ENCODE measurements at places on chromosomes 6 and 20.

GRCh38 chr20:58077282-58077681, 151.2 kb downstream of the ANKRD60 start:
- DNase-seq: no peak

- DNase-seq: no peak
These were observed 22.1 kb downstream of the SCP2D1 start for GRCh38 chr20:18835466-18836256.

DNA sequence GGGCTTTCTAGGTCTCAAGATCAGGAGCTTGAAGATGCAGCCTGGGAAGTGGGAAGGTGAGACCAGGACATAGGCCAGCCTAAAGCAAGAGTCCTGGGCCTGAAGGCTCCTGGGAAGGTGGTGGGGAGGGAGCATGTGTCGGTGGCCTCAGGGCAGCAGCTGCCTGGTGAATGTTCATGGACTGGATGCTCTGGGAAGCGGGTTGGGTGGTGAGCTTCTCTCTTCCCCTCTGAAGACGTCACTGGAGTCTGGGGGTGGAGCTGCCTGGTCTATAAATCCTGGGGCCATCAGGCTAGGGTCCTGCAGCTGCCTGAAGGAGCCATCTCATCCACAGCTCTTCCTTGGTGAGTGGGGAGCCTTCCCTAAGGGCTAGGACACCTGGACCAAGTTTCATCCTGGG, at the start of gene GNRH2:
Gene GNRH2, plus strand, starts transcription at position 301 of the 400 bp plus-strand sequence. CDS start 793 bp downstream, outside the sequence.
- DNase-seq: no peak

DNA sequence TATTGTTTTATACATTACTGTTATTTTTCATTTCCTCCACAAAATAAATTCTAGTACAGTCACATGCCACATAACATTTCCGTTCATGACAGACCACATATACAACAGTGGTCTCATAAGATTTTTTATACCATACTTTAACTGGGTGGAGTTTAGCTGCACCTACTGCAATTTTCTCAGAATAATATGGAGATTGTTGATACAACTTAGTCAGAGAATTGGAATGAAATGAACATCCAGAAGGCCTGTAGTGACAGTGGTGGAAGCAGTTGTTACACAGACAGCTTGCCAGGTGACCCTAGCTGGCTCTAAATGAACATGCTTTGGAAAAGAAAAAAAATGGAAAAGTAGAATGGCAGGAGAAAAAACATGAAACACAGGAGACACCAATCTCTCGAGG, 183.2 kb upstream of the TCF21 start:
- no peak for DNase-seq

GRCh38 chr6:16198061-16198705, 40.2 kb upstream of the GMPR start:
- DNase-seq: no peak

DNA sequence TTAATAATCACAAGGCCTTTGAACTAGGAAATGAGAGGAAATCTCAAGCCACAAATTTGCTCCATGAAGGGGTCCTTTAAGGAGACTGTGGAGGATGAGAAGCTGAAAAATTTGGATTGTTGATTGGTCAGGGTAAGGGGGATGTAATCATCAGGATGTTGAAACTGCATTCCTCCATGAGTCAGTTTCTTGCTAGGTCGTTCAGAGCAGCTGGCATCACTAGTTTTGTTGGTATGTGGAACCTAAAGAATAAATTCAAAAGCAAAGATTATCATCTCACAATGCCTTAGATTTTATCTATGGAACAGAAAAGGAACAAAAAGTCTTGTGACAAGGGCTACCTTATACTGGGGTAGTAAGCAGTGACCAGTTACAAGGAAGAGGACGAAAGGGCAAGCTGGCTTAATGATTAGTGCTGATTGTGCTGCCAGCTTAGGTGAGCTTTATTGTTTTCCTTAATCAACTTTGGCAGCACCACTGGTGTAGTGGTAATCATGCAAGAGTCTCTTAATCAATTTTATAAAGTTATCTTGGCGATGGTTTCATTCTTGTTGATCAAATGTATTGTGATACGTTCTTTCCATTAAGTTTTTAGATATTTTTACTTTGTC, 36.6 kb downstream of the CRISP2 start:
- DNase-seq: no peak

DNA sequence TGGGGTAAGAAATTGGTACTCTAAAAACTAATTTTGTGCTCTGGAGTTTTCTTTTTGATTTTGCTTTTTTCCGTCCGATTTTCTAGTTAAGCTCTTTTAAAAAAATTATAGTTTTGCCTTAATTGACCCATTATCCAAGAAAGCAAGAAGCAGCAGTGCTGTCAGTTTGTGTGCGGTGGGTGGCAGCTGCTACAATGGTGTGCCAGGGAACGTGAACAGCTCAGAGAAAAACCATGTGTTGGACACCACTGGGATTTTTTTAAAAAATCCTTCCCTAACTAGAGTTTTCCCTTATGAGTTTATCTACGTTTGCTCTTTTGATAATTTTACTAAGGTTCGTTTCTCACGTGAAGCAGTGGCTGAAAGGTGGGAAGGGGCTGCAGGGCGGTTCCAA, 8.0 kb downstream of the MAP3K5 start:
- DNase-seq: no peak

- DNase-seq: no peak
These were observed 214.7 kb upstream of the PROKR2 start for GRCh38 chr20:5531318-5532081.

DNA sequence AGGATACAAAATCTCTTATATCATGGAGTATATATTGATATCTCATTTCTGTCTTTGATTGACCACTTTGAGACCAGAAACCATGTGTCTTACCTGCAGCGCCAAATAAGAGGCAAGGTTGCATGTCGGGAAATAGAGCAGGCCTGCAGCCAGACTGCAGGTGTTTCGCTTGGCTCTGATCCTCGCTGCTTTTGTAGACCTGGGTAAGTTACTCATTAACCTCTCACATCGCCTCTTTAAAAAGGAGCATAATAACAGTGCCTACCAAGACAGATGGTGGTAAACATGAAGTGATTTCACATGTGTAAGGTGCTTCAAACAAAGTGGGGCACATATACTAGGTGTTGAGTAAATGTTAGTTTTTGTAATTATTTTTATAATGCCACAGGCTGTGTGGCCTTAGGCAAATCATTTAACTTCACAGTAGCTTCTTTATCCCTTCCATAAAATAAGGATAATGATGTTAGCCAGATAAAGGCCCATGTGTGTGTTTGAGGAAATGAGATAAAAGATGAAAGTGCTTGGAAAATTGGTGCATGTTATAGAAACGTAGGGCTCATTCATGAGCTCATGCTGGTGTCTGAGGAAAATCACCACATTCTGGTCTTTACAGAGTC, 248.8 kb upstream of the MAP3K7 start:
- no peak for DNase-seq

DNA sequence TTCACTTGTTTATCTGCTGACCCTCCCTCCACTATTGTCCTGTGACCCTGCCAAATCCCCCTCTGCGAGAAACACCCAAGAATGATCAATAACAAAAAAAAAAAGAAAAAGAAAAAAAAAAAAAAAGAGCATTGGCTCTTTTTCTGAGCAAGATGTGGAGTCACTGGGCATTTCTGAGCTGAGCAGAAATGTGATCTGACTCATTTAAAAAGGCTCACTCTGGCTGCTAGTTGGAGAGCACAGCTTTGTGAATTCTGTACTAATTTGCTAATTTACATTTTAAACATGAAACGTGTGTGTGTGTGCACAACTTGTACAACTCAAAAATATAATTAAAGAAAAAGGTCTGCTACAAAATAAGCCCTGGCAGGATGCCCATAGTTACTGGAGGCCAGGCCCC, 20.2 kb downstream of the SCML4 start:
- DNase-seq: no peak

GRCh38 chr6:111802015-111802414, 71.2 kb downstream of the FYN start:
- DNase-seq: no peak

DNA sequence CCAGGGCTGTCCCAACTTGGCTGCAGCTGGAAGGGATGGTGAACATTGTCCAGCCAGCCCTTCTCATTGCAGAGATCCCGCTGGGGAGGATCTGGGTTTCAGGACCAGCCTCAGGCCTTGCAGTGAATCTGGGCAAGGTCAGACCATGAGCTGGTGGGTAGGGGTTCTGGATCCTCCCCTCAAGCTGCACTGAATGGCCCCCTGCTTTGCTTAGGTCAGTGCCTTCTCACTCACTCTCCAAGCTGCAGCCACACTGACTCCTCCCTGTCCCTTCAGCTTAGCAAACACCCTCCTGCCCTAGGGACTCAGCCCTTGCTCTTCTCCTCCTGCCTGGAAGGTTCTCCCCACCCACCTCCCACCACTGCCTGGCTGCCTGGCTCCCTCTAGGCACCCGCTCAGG, 95.3 kb upstream of the KCNG1 start:
- no peak for DNase-seq

DNA sequence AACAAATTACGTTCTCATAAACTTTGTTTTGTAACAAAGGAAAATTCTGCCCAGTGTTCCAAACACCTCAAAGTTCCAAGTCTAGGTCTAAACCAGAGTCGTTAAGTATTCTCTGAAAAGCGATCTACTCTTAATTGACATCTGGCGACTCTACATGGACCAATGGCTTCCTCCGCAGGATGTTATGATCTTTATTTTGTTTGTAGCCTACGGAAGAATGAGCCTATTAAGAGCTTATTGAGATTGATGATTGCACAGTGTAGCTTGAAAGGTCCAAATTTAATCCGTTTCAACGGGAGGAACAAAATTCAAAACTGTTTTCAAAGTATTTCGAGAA, 61.1 kb downstream of the FAM217A start:
- DNase-seq: peak; percentile 51

DNA sequence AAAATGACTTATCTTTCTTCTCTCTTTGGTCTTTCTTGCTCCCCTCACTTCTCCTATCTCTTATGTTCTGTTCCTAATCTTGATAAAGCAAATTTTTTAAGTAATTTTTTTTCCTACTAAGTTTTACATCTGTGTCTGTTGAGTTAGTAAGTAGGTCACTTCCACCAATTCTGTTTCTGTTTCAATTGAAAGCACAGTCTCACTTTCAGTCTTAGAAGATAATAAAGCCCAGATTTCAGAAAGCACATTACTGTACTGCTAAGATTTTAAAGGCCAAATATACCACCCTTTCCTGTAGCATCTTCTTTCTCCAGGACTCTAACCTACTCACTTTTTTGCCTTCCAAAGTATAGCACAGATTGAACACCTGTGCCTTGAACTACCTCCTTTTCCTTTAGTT, 866.1 kb upstream of the ADGRB3 start:
- no peak for DNase-seq

- DNase-seq: no peak
These were observed 73.3 kb downstream of the MAN1A1 start for GRCh38 chr6:119276211-119276610.

- no peak for DNase-seq
These were observed 28.8 kb upstream of the IL17A start for GRCh38 chr6:52157301-52157941.

DNA sequence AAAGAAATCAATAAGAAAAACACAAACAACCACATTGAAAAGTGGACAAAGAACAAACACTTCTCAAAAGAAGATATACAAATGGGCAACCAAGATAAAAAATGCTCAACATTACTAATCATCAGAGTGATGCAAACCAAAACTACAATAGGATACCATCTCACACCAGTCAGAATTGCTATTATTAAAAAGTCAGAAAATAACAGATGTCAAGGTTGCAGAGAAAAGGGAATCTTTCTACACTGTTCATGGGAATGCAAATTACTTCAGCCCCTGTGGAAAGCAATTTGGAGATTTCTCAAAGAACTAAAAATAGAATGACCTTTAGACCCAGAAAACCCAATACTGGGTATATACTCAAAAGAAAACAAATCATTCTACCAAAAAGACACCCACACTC, 29.8 kb downstream of the KIF6 start:
- DNase-seq: no peak

DNA sequence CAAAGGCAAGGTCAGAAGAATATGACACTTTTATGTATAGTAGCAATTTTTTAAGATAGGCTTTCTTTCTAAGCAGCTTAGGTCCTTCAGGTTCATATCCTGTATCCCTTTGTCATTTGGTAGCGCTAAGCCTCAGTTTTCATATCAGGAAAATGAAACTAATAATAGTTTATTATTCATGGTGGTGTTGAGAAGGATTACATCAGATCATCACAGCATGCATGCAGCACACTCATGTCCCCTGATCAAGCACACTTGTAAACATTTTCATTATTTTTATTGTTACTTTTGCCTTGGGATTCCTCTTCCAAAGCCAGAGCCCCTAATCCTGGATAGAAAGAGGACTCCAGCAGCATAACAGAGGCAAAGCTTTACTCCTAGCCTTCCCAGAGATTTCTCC, 70.2 kb upstream of the ADGRF1 start:
- no peak for DNase-seq

GRCh38 chr6:167833396-167833763, 6.7 kb downstream of the AFDN start:
- DNase-seq: no peak

DNA sequence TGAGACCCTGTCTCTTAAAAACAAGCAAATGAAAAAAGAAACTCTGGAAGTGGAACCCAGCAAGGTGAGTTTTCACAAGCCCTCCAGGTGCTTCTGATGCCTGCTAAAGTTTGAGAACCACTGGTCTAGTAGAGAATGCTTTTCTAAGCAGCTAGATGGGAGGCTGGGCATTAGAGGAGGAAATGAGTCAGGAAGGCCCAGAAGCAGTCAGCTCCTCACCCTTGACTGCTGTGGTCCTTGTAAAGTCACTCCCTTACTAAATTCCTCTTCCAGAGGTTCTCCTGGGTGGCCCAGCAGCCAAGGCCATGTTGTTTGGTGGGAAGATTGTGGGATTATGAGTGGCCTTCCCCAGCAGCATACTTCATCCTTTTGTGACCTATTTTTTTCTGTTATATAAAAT, 52.0 kb upstream of the FYN start:
- DNase-seq: no peak

DNA sequence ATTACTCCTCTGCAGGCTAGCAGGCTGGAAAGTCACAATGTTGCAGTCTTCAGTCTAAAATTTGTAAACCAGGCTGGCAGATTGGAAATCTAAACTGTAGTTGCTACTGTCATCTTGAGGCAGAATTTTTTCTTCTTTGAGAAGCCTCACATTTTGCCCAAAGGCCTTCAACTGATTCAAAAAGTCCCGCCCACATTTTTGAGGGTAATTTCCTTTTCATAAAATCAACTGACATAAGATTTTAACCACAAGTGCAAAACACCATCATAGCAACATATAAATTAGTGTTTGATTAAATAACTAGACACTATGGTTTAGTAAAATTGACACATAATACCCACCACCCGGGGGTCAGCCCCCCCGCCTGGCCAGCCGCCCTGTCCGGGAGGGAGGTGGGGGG, 28.4 kb downstream of the HLA-C start:
- DNase-seq: no peak

DNA sequence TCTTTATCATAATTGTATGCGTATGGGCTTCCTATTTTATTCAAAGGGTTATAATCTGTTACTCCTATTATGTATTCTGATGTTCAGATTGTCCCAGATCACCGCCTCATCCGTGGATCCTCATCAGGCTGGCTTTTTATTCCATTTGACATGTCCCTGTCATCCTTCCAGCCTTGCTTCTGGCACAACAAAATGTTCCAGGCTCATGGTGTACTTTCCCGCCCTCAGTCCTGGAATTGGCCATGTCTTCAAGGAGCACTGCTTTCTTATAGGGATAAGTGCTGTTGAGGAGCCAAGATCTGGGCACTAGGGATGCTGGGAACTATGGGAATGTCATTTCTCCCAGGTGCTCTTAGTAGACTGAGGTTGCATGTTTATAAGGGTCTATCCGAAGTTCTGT, 207.8 kb downstream of the JARID2 start:
- no peak for DNase-seq

GRCh38 chr6:141421378-141421777, 711.3 kb upstream of the GJE1 start:
- DNase-seq: no peak
